CD4-positive, alpha-beta T cell treated with Interferon alpha-2 for 1 hour (primary cell): ENCODE measurements at places on chromosomes 13 and 19.
A peak's percentile ranks its signal among the peaks of the same experiment; 100 is the strongest.

GRCh38 chr13:20713014-20713376 lies 9.5 kb downstream of the IL17D start:
- no peak for DNase-seq

- DNase-seq = no peak
These were observed 785.1 kb upstream of the SLITRK6 start for GRCh38 chr13:86584301-86584700.

GRCh38 chr19:53254411-53255341 lies at the start of gene ZNF677:
TSS of gene ZNF677 (minus strand) at chr19:53254873. CDS start at chr19:53251550, 3,323 bp downstream.
- DNase-seq = peak; percentile 87

DNA sequence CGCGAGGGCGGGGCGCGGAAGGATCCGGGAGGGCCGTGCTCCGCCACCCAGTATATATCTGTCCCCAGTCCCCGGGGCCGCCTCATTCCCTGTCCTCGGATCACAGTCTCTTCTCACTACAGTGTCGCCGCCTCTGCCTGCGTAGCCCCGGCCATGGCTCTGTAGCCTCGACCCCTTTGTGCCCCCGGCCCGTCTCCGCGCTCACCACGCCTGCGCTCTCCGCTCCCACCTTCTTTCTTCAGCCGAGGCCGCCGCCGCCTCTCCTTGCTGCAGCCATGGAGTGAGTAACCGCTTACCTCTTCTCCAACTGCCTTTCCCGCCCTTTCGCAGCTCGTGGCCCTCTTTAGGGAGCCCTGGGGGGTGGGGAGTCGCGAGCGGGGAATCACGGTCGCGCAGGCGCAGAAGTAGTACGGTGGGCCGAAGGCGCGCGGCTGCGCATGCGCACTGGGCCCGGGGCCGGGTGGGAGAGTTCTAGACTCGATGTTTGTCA lies at the start of the genes ATF5 and NUP62:
Gene ATF5 (plus strand): TSS at position 85 of the 490 bp plus-strand sequence. CDS start 1,646 bp downstream, outside the sequence.
Gene NUP62 (minus strand): TSS at position 384 of the 490 bp plus-strand sequence. CDS start 19,697 bp downstream, outside the sequence.
- DNase-seq = peak; percentile 91

DNA sequence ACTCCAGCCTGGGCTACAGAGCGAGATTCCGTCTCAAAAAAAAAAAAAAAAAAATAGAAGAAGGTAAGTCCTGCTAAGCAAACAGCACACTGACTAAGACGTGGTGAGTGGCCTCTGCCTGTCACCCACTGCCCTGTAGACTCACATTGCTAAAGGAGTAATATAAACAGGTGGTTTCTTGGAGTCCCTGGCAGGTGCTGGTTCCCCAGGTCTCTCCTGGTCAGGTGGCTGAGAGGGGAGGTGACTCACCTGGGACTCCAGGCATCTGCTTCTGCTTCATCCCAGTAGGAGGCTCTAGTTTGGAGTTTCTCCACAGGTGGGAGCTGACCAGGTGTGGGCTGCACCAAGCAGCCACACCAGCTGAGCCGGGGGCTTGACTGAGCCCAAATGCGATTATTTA lies at the start of gene OR10H1:
Gene OR10H1 (minus strand): TSS at position 359 of the 400 bp plus-strand sequence. CDS start 7,627 bp downstream, outside the sequence.
- no peak for DNase-seq

DNA sequence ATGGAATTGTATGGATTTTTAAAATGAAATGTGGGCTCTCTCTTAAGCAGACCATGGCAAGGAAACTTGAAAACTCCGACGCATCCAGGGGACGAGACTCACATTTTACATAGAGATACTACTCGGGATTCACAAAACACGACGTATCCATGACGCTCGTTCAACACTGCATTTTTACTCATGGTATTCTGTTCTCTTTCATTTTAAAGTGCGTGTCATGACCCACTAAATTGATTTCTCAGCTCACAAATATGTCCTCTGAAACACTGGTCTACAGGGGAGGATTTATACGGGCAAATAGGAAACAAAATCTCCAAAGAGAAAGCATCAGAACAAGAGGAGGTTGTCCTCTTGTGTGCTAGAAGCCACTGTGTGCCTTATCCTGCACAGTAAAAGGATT lies 523.5 kb downstream of the MYO16 start:
- no peak for DNase-seq

- DNase-seq = no peak
These were observed 35.4 kb downstream of the ZNF787 start for GRCh38 chr19:56085571-56086275.

- peak; percentile 89 for DNase-seq
These were observed 2.1 kb upstream of the CCL25 start for GRCh38 chr19:8050274-8051096.

DNA sequence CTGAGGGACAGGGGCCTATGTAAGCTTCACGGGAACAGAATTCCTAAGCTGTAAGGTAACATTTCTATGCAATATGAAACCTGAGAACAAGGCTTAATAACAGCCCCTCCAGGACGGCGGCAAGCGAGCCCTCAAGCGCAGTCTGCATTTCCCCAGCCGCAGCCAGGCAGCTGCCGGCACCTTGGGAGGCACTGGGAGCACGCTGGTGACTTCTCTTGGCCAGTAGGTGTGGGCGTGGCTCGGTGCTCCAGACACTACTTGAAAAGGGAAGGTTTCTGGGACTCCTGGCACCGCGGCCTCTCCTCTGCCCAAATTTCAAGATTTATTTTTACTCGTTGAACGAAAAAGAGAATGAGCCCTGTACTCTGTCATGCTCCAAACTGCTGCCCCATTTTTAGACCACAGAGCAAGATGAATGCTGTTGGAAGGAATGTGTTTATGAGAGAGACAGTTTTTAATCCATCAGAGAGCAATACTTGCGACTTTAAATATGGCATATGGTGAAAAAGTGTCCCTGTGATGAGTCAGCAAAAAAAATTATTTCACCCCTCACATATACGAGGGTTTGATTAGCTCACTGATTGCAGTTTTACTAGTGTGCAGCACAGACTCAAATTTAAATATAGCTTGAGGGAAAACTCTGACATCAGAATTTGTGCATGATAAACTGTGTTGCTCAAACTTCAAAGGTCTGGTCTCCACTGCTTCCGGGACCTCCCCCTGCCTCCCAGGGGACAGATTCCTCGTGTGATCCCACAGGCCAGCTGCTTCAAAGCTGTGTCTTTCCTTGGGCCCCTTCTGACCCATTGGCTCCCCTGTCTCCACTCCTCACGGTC lies 81.2 kb downstream of the COL4A2 start:
- DNase-seq = no peak

GRCh38 chr13:43783820-43784219 lies 3.0 kb downstream of the ENOX1 start:
- DNase-seq = no peak

DNA sequence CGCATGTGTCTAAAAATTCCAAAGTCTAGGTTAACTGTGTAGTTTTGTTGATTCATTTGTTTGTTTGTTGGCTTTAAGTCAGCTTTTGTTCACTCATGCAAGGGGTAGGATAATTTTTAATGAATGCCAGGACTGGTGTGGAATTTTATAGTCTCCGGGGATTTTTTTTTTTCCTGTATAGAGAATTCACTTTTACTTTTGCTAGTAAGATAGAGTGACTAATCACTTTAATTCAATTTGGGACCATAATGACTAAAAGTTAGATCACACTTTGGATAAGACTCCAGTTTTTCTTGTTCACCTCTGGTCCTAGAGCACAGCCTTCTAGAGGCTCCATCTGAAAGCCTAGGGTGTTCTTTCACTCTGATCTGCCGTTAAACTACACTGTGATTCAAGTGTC lies 1690.0 kb downstream of the PCDH9 start:
- no peak for DNase-seq

GRCh38 chr19:55487924-55488687 lies at the start of gene SSC5D:
TSS of gene SSC5D (plus strand) at chr19:55488436. CDS start at chr19:55488590, 154 bp downstream.
- no peak for DNase-seq

DNA sequence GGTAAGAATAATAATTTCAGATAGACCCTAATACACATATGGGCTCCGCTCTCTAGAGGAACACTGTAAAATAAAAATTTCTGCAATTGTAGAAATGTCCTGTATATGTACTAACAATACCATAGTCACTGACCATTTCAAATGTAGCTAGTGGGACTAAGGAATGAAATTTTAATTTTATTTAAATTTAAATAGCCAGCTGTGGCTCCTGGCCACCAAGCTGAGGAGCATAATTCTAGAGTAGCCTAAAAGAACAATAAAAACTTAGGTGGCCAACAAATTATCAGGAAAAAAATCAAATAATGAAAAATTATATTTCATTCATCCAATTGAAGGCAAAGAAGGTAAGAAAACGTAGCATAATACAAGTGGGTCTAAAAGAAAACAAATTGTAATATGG lies 240.9 kb upstream of the MIR17HG start:
- DNase-seq = no peak

GRCh38 chr19:28289295-28290063 lies 923.5 kb downstream of the UQCRFS1 start:
- no peak for DNase-seq
